ENCODE measurements at places on chromosomes 1 and 21.
A peak's percentile ranks its signal among the peaks of the same experiment; 100 is the strongest.

DNA sequence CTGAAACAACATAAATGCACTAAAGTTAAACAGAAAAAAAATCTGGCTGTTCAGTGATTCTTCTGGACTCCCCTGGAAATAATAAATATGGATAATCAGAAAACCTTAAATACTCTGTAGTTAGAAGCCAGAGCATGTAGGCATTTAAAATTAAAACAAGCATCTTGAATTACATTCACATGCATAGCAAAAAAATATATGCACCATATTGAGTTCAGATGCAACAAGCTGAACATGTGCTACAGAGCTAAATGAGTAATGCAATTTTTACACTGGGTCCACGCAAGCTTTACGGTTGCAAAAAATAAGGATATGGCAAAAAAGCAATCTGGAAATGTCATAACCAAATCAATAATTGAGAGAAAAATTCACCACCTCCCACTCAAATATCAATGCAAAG is 11.5 kb upstream of the KCNT2 start:
- DNase-seq: no peak

DNA sequence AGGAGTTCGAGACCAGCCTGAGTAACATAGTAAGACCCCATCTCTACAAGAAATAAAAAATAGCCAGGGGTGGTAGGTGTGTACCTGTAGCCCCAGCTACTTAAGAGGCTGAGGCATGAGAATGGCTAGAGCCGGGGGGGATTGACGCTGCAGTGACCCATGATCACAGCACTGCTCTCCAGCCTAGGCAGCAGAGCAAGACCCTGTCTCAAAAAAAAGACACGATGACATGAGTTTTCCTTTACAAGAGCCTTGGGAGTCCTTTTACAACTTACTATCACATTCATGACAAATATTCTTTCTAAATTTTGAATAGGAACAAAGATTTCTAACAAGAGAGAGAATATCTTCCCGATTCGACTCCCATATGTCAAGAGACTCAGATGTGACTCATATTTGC is 3.3 kb upstream of the BRWD1 start:
- no peak for DNase-seq

- DNase-seq: no peak
Measured at GRCh38 chr1:218034468-218034867, 250.6 kb upstream of the RRP15 start.

GRCh38 chr1:36170643-36171412 is 14.9 kb downstream of the MAP7D1 start:
- no peak for DNase-seq

GRCh38 chr1:181033128-181033798 is 520 bp upstream of the MR1 start:
- DNase-seq: no peak

DNA sequence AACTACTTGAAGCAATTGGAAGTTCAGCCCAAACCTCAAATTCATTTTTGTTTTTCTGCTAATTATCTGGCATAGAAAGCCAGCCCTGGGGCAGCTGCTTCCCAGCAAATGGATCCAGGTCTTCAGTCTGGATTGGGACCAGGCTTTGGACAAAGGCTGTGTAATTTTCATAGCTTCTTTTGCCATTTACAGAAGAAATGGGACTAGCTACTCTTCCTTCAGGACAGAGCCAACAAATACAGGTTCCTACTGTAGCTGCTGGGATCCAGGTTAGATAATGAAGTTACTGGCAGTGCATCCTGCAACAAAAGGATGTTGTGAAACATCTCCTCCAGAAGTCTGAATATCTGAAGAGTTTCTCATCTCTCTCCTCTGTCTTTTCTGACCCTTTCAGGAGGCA is 171.5 kb upstream of the CAMK1G start:
- no peak for DNase-seq

DNA sequence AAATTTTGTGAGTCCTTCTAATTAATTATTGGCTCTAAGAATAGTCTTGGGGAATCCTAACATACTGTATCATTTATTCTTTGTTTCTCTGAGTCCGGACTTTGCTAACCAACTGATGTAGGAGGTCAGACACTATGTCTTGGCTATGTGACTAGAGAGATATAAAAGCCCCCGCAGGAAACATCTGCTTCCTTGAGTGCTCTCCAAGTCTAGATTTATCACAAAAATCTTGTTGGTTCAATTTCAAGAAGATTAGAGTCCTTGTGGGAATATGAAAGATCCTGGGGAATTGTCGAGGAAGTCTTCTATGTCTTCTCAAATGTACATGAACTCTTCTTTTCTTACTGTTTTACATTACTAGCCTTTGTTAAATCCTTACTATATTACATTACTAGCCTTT is 1712.5 kb downstream of the NCAM2 start:
- no peak for DNase-seq

GRCh38 chr1:201025571-201026002 is 2.1 kb upstream of the KIF21B start:
- DNase-seq: no peak

- no peak for DNase-seq
Measured at GRCh38 chr1:169044971-169045370, 61.5 kb upstream of the ATP1B1 start.

DNA sequence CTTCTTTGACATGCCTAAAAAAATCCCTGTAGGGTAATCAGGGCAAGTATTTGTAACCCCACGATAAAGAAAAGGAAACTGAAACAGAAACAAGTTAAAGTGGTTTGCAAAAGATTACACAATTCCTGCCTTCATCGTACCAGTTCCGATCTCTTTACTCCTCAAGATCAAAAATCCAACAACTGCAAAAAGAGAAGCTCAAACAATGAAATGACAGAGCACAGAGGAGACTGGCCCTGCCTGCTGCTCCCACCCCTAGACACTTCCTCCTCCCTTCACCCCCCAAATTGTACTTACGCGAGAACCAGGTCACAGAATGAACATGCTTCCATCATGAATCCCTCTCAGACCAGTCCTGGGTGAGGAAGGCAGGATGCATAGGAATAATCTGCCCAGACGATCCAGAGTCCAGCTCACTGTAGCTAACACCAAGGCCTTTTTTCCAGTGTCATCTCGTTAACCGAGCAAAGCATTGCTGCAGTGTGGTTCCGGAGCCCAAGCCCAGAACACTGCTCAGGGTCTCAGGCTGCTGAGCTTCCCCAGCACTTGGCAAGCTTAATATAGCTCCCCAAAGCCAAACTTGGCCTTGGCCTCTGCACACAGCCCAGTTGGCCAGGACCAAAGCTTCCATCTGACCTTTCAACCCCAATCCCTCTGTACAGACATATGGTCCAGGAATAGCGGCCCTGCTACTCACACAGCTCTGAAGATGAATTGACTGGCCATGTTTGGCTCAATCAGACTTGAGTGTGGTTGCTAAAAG is 20.3 kb downstream of the RXRG start:
- no peak for DNase-seq

- DNase-seq: no peak
Measured at GRCh38 chr1:235357485-235358373, 9.5 kb upstream of the TBCE start.

DNA sequence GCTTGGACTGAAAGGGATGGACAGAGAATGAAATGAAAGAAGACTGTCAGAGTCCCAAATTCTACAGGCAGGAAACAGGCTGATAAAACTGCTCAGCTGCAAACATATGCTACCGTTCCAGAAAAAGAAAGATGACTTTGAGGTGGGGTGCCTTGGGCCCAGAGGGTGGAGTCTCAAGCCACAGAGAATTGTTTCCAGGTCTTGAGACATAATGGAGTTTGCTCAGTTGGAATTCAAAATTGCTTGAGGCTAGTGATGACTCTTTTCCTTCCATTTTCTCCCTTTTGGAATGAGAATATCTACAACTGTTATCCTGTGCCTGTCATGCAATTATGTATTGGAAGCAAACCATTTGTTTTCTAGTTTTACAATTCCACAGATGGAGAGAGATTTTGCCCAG is 23.6 kb upstream of the PSEN2 start:
- no peak for DNase-seq

DNA sequence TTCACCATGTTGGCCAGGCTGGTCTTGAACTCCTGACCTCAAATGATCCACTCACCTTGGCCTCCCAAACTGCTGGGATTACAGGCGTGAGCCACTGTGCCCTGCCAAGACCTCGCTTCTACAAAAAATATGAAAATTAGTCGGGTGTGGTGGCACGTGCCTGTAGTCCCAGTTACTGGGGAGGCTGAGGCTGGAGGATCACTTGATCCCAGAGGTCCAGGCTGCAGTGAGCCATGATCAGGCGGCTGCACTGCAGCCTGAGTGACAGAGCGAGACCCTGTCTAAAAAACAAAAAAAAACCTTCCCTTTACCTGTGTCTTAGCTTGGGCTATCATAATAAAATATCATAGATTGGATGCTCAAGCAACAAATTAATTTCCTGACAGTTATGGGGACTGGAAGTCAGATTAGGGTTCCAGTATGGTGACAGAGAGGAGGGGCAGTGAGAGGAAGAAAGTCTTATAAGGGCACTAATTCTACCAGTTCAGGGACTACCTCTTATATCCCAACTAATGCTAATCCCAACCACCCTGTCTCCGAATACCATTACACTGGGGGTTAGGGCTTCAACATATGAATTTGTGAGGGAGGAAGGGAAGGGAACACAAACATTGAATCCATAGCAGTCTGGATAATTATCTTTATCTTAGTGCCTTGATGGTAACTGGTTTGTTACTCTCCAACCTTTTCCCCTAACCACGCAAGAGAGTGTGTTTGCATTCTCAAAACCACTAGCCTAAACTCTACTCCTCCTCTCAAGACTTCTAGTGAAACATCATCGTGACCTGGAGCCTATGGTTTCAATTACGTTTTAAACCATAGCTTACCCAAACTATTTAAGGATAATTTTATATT is 1.0 kb upstream of the NAXE start:
- DNase-seq: no peak

GRCh38 chr1:153789478-153790034 is 14.3 kb downstream of the SLC27A3 start:
- DNase-seq: no peak

GRCh38 chr1:51768971-51769588 is 109.4 kb downstream of the NRDC start:
- no peak for DNase-seq

DNA sequence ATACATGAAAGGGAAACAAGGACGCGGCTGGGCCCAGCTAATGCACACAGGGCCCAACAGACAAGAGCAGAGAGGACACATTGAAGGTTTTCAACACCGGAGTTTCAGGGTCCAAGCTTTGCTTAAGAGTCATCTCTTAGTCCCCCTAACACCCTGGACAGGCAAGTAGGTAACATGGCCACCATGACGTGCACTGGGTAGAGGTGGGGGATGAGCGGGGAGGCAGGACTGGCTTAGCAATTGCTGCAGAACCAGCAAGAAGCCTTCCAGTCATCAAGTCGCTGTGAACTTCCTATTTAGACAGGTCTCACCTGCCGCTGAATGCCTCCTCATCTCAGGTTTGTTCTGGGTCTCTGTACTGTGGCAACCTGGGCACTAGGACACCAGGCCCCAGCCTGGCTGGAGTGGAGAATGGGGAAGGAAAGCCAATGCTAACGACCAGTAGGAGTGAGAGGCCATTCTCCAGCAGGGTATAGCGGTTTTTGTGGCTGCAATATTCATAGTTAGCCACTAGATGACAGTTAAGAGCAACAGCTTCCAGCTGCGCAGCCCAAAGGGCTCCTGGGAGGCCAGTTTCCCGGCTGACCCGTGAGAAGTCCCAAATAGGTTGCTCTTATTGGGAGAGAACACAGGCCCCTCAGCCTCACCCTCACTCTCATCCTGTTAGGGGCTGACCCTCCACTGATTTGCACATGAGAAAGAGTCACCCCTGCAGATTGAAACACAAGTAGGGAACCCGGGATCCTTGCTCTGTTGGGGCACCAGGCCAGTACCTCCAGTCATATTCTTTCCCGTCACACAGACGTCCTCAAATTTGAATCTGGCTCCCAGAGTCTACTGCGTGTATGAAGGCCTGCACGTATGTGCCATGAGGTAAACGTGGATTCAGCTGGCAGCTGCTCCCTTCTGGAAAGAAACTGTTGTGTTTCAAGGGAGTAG is 6.0 kb upstream of the PIGC start:
- DNase-seq: peak; percentile 89

DNA sequence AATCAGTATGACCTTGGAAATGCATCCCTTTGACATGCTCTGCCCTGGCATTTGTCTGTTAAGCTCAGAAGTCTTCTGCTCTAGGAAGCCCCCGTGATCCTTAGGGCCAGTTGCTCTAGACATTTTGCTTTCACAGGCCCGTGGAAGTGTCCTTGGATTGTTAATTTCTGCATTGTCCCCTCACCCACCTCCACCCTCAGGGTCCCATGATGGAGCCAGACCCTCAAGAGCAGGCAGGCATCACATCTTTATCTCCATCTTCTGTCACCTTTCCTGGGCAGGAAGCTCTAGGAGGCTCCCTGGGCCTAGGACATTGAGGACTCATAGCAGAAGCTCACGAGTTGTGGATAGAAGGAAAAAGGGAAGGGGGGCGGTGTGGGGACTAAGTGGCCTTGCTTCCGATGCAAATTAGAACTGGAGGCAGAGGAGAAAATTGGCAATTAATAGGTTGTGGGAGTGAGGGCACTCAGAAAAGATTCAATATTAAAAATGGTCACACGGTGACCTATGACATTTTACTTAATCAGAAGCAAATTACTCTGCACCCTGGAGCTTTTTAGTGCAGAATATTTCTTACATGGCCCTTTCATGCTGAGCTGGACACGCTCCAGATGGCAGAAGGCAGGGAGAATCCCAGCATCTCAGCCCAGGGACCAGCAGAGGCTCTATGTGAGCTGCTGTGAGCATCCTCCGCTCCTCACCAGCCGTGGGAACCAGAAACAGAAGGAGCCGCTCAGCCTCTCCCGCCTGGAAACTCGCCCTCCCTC is 185.0 kb downstream of the MATN1 start:
- no peak for DNase-seq

DNA sequence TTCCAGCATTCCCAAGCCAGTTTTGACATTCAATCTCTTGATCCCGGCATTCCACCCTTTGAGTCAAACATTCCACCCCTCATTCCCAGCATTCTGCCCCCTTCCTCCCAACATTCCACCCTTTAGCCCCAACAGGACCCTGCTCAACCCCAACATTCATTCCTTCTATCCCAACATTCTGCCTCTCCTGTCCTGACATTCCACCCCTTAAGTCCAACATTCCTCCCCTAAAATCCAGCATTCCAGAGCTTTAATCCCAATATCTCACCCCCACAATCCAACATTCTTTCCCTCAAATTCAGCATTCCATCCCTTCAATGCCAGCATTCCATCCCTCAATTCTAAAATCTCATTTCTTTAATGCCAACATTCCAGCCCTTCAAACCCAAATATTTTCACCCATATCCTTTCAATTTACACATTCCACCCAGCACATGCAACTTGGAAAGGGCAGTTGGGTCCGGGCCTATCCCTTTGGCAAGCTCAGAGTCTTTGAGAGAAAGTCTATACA is 22.9 kb downstream of the DDX20 start:
- DNase-seq: no peak
